Endothelial cell (in vitro differentiated cells): ENCODE measurements at places on chromosomes 11 and 22. TPM values are rescaled to one million over a fixed set of nuclear protein-coding genes. Genes with fewer than 3 reads are reported as not detected.

GRCh38 chr11:44680982-44681597 lies 45.7 kb upstream of the TSPAN18 start:
- peaks cover 11% of the 10 kb centered on the region for H3K4me1 ChIP-seq
- no peak for DNase-seq
- H3K27me3 ChIP-seq, result no peaks in the 10 kb centered on the region
- no peak overlapping the region for H3K27ac ChIP-seq

GRCh38 chr22:23394525-23395326 lies 185.4 kb downstream of the IGLL1 start:
- H3K4me3 ChIP-seq, result no peak overlapping the region
- H3K4me1 ChIP-seq, result no peaks in the 10 kb centered on the region
- no peaks in the 10 kb centered on the region for H3K36me3 ChIP-seq
- H3K27ac ChIP-seq, result no peak overlapping the region
- peaks cover 6% of the 10 kb centered on the region for H3K27me3 ChIP-seq
- no peak for DNase-seq

Gene MMP27
- not detected for total RNA-seq

DNA sequence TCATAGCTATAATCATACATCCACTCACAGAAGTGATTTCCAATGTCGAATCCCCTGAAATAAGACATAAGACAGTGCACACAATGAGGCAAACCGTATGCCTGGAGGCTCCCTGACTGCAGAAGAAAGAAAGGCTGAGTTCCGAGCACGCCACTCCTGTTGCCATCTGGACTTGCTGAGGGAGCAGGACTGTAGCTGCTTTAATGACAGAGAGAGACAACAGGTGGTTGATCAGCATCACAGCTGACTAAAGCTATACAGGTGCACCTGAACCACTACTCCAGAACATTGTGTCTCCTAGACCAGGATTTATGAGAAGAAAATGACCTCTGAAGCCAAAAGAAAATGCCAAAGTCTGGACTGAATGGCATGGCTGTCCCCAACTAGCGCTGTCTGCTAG lies 27.0 kb downstream of the TCIRG1 start:
- peak; percentile 1 for DNase-seq
- H3K4me1 ChIP-seq, result peaks cover 62% of the 10 kb centered on the region
- peak overlapping the region; percentile 98 for H3K27ac ChIP-seq
- H3K36me3 ChIP-seq, result peaks cover 85% of the 10 kb centered on the region

DNA sequence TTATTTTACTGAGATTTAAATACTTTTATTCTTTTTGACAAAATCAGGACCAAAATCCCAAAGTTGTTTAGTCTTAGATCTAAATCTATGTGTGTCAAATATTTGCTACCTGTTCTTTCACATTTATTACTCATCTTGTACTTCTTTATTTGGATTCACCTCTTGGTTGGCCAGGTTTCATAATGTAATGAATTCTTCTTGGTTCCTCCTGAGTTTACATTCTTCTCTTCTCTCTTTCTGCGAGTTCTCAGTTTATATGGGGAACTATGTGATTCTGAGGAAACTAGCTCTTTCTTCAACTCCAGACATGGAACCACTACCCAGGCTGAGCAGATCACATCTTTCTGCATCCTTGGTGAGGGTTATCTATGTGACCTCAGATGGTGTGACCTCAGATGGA lies 50.2 kb downstream of the EHF start:
- peaks cover 12% of the 10 kb centered on the region for H3K4me1 ChIP-seq
- no peaks in the 10 kb centered on the region for H3K36me3 ChIP-seq
- H3K27ac ChIP-seq, result peak overlapping the region; percentile 93
- no peaks in the 10 kb centered on the region for H3K27me3 ChIP-seq

DNA sequence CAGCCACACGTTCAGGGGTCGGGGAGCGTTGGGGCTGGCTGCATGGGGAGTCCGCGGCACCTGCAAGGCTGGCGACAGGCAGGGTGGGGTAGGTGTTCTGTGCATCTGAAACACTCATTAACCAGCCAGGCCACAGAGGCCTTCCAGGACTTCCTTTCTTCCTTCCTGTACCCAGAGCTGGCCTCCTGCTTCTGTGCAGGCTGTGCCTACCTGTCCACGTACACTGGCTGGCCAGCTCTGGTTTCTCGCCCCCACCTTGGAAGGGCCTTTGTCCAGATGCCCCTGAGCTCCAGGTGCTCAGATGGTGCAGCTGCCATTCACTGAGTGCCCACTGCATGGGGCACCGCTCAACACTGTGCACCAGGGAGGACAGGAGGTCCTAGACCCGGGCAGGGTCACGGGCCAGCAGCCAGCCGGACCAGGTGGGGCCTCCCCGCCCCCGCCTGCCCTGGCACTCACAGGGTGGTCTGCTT lies 15.9 kb downstream of the TTLL12 start:
- peaks cover 18% of the 10 kb centered on the region for H3K4me1 ChIP-seq
- peaks cover 2% of the 10 kb centered on the region for H3K27me3 ChIP-seq

Gene SCUBE1
- 54.7 TPM for total RNA-seq

- H3K4me1 ChIP-seq, result peaks cover 7% of the 10 kb centered on the region
- no peak overlapping the region for H3K27ac ChIP-seq
- no peak for DNase-seq
Observed at GRCh38 chr11:119509969-119510401, 87.0 kb upstream of the THY1 start.

DNA sequence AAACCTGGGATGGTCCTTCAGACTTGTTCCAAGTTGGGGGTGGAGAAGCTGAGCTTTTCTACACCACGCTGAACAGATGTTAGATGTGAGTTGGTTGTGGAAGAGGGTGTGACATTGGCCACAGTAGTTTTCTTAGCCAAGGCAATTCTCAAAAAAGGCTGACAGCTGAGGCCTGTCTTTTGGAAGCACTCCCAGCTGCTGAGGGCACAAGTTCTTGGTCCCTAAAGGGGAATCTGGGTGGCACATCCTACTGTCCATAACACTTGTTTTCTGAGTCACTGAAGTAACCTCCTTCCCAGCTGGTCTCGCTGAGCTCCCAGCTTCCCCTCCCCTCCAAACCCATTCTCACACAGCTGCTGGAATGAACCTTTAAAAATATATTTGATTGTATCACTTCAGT lies 375.7 kb upstream of the KIRREL3 start:
- no peak overlapping the region for H3K27ac ChIP-seq
- DNase-seq, result no peak
- H3K36me3 ChIP-seq, result no peaks in the 10 kb centered on the region
- H3K4me1 ChIP-seq, result no peaks in the 10 kb centered on the region

Gene PTPN5
- 16.4 TPM for total RNA-seq

- no peaks in the 10 kb centered on the region for H3K27me3 ChIP-seq
- H3K27ac ChIP-seq, result no peak overlapping the region
- no peak overlapping the region for H3K4me3 ChIP-seq
- no peak for DNase-seq
- H3K4me1 ChIP-seq, result no peaks in the 10 kb centered on the region
- no peaks in the 10 kb centered on the region for H3K36me3 ChIP-seq
Observed at GRCh38 chr11:27861706-27862430, 161.6 kb upstream of the BDNF start.

GRCh38 chr22:19776433-19777031 lies 16.0 kb downstream of the TBX1 start:
- no peaks in the 10 kb centered on the region for H3K36me3 ChIP-seq
- H3K27me3 ChIP-seq, result peaks cover 9% of the 10 kb centered on the region
- no peak overlapping the region for H3K27ac ChIP-seq
- H3K4me3 ChIP-seq, result no peak overlapping the region
- DNase-seq, result no peak
- H3K4me1 ChIP-seq, result no peaks in the 10 kb centered on the region

Gene EXPH5
- total RNA-seq, result 0.62 TPM

Gene HEPHL1
- total RNA-seq, result not detected

- no peaks in the 10 kb centered on the region for H3K4me1 ChIP-seq
- no peak for DNase-seq
- H3K27ac ChIP-seq, result no peak overlapping the region
- H3K4me3 ChIP-seq, result no peak overlapping the region
- H3K27me3 ChIP-seq, result peaks cover 6% of the 10 kb centered on the region
Observed at GRCh38 chr11:71153005-71153390, 99.4 kb downstream of the SHANK2 start.

DNA sequence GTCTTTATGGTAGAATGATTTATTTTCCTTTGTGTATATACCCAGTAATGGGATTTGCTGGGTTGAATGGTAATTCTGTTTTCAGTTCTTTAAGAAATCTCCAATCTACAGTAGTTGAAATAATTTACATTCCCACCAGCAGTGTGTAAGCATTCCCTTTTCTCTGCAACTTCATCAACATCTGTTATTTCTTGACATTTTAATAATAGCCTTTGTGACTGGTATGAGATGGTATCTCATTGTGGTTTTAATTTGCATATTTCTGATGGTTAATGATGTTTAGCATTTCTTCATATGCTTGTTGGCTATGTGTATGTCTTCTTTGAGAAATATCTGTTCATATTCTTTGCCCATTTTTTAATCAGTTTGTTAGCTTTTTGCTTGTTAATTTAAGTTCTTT lies 901.2 kb downstream of the METTL15 start:
- no peaks in the 10 kb centered on the region for H3K36me3 ChIP-seq
- H3K27me3 ChIP-seq, result peaks cover 1% of the 10 kb centered on the region
- no peaks in the 10 kb centered on the region for H3K4me1 ChIP-seq
- DNase-seq, result no peak

DNA sequence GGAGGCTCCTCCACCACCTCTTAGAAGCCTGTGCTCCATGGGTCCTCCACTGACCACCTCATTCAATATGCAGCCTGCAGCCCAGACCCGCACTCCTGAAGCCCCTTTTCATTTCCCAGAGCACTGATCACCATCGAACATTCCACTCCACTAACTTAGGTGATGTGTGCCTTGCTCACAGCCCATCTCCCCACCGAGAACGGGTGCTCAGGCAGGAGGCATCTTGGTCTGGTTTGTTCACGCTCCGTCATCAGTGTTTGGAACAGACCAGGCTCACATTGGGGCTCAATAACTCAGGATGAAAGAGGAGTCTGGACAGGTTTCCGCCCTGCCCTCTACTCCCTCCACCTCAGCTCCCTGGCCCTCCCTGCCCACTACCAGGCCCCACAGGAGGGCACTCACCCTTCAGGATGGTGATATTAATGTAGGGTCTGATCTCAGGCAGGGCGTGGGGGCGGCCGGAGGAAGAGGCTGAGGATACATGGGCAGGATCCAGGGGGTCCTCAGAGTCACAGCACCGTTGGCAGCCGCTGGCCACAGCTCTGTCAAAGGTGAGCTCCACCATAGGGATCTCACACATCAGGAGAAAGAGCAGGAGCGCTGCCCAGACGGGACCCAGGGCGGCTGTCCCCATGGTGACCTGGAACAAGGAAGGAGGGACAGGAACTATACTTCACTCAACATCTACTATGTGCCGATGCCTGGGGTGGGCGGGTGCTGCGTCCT lies 3.1 kb downstream of the C1QTNF6 start:
- H3K36me3 ChIP-seq, result peaks cover 5% of the 10 kb centered on the region
- peaks cover 2% of the 10 kb centered on the region for H3K27me3 ChIP-seq
- no peak overlapping the region for H3K27ac ChIP-seq
- no peak overlapping the region for H3K4me3 ChIP-seq
- H3K4me1 ChIP-seq, result peaks cover 39% of the 10 kb centered on the region

DNA sequence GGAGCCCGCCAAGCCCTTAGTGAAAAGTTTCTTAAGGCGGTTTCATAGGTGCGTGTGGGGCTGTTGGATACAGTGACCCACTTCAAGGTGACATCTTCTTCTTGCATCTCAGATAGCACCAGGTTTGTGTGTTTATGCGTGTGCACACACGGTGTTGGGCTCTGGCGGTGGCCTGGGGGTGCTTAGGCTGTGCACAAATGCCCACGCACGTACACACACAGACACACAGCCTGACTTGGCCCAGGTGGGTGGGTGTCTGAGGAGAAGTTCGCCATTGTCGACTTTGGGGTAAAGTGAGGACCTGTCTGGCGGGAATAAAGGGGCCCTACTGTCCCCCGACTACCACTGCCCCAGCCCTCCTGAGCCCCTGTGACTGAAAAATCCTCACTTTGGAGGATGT lies 103.8 kb downstream of the KCNQ1 start:
- H3K27me3 ChIP-seq, result no peaks in the 10 kb centered on the region
- no peak overlapping the region for H3K4me3 ChIP-seq
- peaks cover 4% of the 10 kb centered on the region for H3K36me3 ChIP-seq
- H3K27ac ChIP-seq, result no peak overlapping the region
- no peaks in the 10 kb centered on the region for H3K4me1 ChIP-seq
- no peak for DNase-seq

Gene CRYAB
- not detected for total RNA-seq

Gene PRRG4
- total RNA-seq, result not detected

Gene LTO1
- 23.3 TPM for total RNA-seq

DNA sequence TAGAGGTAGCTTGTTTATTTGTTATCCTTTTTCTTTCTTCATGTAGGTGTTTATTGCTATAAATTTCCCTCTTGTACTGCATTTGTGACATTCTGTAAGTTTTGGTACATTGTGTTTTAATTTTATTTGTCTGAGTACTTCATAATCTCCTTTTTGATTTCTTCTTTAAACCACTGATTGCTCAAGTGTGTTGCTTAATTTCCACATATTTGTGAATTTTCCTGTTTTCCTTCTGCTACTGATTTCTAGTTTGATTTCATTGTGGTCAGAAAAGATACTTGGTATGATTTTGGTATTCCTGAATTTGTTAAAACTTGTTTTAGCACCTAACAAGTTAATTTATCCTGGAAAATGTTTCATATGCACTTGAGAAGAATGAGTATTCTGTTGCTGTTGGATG lies 15.1 kb downstream of the OR10V1 start:
- H3K27me3 ChIP-seq, result peaks cover 2% of the 10 kb centered on the region
- no peak overlapping the region for H3K4me3 ChIP-seq
- no peaks in the 10 kb centered on the region for H3K36me3 ChIP-seq
- H3K27ac ChIP-seq, result no peak overlapping the region
- no peak for DNase-seq

Gene NRXN2
- total RNA-seq, result 11.5 TPM

Gene INSC
- 0.23 TPM for total RNA-seq

DNA sequence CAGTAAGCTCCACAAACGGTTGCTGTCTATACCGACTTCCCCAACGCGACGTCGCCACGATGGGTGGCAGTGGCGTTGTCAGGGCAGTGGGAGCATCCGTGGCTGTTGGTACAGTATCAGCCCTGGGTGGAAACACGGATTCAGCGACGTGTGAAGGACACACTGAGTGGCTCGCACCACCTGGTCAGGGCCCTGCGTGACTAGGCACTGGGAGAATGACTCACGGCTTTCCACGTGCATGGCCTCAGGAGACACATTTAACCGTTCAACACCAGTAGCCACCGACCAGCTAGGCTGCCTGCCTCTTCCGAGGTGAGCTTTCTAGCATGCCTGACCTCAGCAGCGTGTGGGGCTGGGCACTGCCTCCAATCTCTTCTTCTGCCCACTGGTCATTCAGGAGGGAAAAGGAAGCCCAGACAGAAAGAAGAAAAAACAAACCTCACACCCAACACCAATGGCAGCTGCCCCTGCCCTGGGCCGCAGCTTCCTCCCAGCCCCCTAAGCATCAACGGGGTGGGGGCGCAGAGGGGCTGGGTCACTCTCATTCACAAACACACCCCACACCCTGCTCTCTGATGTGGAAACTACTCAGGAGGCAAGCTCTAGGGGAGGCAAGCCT lies 59.0 kb downstream of the MYH9 start:
- peaks cover 76% of the 10 kb centered on the region for H3K36me3 ChIP-seq
- DNase-seq, result no peak
- peaks cover 72% of the 10 kb centered on the region for H3K4me1 ChIP-seq
- H3K4me3 ChIP-seq, result peak overlapping the region; percentile 82
- peaks cover 57% of the 10 kb centered on the region for H3K27me3 ChIP-seq
- H3K27ac ChIP-seq, result peak overlapping the region; percentile 100
